ENCODE measurements at places on chromosomes 12 and 14.

- DNase-seq: no peak
Measured at GRCh38 chr14:50388256-50388931, 8.3 kb downstream of the CDKL1 start.

GRCh38 chr14:97762386-97762785, 965.2 kb downstream of the VRK1 start:
- no peak for DNase-seq

DNA sequence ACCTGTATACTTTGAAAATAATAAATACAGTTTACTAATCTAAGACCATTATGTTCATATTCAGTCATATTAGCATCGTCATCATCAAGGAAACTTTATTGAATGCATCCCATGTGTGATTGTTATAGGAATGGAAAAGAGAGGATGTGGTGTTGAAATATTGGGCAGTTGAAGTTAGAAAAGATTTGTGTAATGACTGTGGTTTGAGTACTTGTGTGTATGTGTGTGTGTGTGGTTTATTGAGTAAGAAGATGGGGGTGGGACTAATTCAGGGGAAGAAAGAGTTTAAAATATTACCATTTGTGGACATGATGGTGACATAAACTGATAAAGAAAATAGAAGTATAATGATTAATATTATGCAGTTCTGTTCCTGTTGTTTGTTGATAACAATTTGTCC, 238.7 kb upstream of the SEL1L start:
- no peak for DNase-seq

- no peak for DNase-seq
Measured at GRCh38 chr14:35858521-35859209, 32.5 kb downstream of the BRMS1L start.

DNA sequence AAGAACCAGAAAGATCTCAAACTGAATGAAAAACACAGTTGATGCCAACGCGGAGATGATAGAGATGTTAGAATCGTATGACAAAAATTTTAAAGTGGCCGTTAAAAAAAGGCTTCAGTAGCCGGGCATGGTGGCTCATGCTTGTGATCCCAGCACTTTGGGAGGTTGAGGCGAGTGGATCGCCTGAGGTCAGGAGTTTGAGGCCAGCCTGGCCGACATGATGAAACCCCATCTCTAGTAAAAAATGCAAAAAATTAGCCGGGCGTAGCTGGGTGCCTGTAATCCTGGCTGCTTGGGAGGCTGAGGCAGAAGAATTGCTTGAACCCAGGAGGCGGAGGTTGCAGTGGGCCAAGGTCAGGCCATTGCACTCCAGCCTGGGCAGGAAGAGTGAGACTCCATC, 5.4 kb upstream of the ACVRL1 start:
- DNase-seq: no peak

GRCh38 chr12:7934889-7935492, 996 bp downstream of the SLC2A3 start:
- no peak for DNase-seq

GRCh38 chr14:92487513-92488133, 26.0 kb upstream of the RIN3 start:
- DNase-seq: no peak

- DNase-seq: no peak
Measured at GRCh38 chr12:107513184-107513583, 172.4 kb upstream of the PWP1 start.

DNA sequence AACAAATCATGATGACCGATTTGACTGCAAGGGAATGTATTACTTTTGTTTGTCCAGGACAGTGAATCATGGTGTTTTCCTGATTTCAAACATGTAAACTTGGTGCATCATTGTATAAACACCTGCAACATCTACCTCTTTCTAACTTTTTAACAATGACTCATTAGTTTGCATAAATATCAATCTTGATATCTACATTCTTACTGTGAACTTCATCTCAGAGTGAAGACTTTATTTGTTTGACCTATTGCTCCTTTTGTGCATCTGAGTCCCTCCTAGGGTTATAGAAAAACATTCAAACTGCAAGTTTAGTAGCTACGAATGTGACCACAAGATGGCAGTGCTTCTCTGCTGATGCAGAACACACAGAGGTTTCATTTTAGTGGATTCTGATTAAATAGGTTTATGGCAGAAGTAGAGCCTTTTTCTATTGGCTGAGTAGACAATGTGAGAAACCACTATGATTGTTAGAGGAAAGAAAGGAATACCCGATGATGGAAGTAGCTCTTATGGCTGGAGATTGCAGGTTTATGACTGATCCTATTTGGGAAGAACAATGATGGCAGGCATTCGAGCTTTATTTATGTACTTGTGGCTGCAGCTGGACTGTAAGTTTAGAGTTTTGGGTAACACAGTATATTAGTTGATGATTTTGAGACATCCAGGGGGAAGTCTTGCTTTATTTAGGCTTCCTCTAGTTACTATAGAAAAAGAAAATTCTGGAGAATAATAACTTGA, 244.2 kb upstream of the OR4E1 start:
- DNase-seq: no peak
